ENCODE measurements at places on chromosomes 5 and 9.

DNA sequence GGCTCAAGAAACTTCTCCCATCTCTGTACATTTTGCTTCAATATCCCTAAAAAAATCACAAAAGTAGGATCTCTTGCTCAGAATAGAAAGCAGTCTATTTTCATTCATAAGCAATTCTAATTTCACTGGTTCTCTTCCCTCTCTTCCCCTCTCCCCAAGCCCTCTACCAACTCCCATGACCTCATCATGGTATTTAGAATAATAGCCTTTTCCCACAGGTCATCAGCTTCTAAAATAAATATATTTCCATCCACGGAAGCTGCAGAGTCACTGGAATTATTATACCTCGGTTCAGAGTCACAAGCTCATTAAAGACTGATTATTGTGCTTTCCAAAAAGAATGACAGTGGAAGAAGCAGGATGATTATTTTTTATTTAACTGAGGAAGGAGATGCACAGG lies 84.2 kb upstream of the ADRA1B start:
- H3K4me3 ChIP-seq, result no peak overlapping the region
- H3K27ac ChIP-seq, result no peak overlapping the region
- peaks cover 6% of the 10 kb centered on the region for H3K27me3 ChIP-seq
- no peaks in the 10 kb centered on the region for H3K36me3 ChIP-seq
- DNase-seq, result no peak
- no peaks in the 10 kb centered on the region for H3K4me1 ChIP-seq

- peak overlapping the region; percentile 58 for H3K27ac ChIP-seq
- peaks cover 34% of the 10 kb centered on the region for H3K4me1 ChIP-seq
- peaks cover 7% of the 10 kb centered on the region for H3K36me3 ChIP-seq
- no peaks in the 10 kb centered on the region for H3K27me3 ChIP-seq
- peak overlapping the region; percentile 27 for H3K4me3 ChIP-seq
Observed at GRCh38 chr5:81420039-81420667, 26.2 kb upstream of the ACOT12 start.

DNA sequence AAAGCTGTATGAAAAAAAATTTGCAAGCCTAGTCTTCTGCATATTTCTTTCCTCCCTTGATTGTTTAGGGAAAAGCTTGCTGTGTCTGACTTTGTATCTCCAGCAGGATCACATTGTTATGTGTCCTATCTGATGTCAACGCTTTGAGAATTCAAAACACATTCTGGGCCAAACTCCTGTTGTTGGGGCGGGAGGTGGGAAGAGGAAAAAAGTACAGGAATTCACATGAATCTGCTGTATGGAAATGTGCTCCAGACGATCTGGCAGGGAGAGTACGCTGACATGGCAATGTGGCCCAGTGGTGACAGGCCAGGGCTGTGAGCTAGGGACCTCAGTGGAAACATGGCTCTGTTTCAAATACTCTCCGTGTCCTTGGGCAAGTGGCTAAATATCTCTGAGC lies 87.4 kb upstream of the GNA14 start:
- H3K4me1 ChIP-seq, result peaks cover 5% of the 10 kb centered on the region
- no peaks in the 10 kb centered on the region for H3K27me3 ChIP-seq

GRCh38 chr5:122661496-122662180 lies 113.2 kb upstream of the SNX2 start:
- no peak overlapping the region for H3K27ac ChIP-seq
- no peaks in the 10 kb centered on the region for H3K27me3 ChIP-seq
- no peak overlapping the region for H3K4me3 ChIP-seq
- H3K4me1 ChIP-seq, result no peaks in the 10 kb centered on the region
- no peaks in the 10 kb centered on the region for H3K36me3 ChIP-seq

DNA sequence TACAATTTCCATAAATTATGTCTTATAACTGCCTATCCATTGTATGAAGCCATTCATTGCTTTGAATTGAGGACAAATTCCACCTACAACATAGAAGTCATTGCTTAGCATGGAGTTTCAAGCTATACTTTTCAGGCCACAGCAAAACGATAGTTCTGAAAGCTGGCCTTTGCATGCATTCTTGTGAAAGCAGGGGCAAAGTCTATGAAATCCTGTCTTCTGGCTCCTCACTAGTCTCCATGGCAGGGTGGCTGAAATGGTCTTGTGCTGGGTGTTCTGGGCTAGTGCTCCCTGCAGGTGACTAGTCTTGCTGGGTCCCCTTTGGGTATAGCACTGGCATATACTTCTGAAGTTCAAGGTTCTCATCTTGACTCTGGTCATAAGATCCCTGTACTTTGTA lies 353.9 kb upstream of the ZNF608 start:
- H3K4me3 ChIP-seq, result no peak overlapping the region
- no peaks in the 10 kb centered on the region for H3K4me1 ChIP-seq
- no peak overlapping the region for H3K27ac ChIP-seq
- DNase-seq, result no peak

DNA sequence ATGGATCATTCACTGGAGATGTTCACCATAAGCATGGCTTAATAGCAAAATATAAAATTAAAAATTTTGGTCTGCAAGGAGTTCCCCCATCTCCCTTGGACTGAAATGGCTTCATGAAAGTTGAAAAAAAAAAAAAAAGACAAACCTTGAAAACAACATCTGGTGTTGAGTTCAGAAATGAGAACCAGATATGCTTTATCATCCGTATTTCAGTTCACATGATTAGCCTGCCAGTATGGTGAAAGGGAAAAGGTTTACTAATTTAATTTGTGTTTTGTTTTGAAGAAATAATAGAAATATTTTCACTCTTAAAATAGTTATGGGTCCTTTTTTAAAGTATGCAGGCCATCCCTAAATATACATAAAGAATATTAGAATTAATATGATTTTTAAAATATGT lies 67.8 kb downstream of the TMEM167A start:
- H3K4me1 ChIP-seq, result no peaks in the 10 kb centered on the region
- no peak overlapping the region for H3K27ac ChIP-seq
- no peak overlapping the region for H3K4me3 ChIP-seq
- no peaks in the 10 kb centered on the region for H3K27me3 ChIP-seq
- no peak for DNase-seq

- no peaks in the 10 kb centered on the region for H3K4me1 ChIP-seq
- no peak overlapping the region for H3K4me3 ChIP-seq
- no peak for DNase-seq
- H3K27me3 ChIP-seq, result peaks cover 12% of the 10 kb centered on the region
- H3K36me3 ChIP-seq, result no peaks in the 10 kb centered on the region
Observed at GRCh38 chr9:37625758-37626147, 25.0 kb upstream of the FRMPD1 start.

GRCh38 chr9:6827439-6828145 lies 69.8 kb downstream of the KDM4C start:
- H3K36me3 ChIP-seq, result peaks cover 35% of the 10 kb centered on the region
- H3K4me1 ChIP-seq, result peaks cover 12% of the 10 kb centered on the region
- no peak overlapping the region for H3K4me3 ChIP-seq
- peak; percentile 49 for DNase-seq
- H3K27me3 ChIP-seq, result no peaks in the 10 kb centered on the region

GRCh38 chr5:50978924-50979323 lies 312.5 kb downstream of the PARP8 start:
- DNase-seq, result no peak
- H3K27me3 ChIP-seq, result peaks cover 4% of the 10 kb centered on the region
- H3K27ac ChIP-seq, result no peak overlapping the region
- H3K4me1 ChIP-seq, result no peaks in the 10 kb centered on the region
- no peak overlapping the region for H3K4me3 ChIP-seq

GRCh38 chr5:58849921-58850667 lies 267.2 kb downstream of the RAB3C start:
- peaks cover 12% of the 10 kb centered on the region for H3K27me3 ChIP-seq
- no peak for DNase-seq
- H3K27ac ChIP-seq, result no peak overlapping the region
- H3K36me3 ChIP-seq, result no peaks in the 10 kb centered on the region

GRCh38 chr9:78358329-78359051 lies 61.6 kb downstream of the PSAT1 start:
- H3K4me1 ChIP-seq, result no peaks in the 10 kb centered on the region
- no peak for DNase-seq
- H3K27ac ChIP-seq, result no peak overlapping the region
- H3K27me3 ChIP-seq, result no peaks in the 10 kb centered on the region
- H3K4me3 ChIP-seq, result no peak overlapping the region

GRCh38 chr5:3277590-3278196 lies 317.9 kb upstream of the IRX1 start:
- DNase-seq, result no peak
- H3K27me3 ChIP-seq, result no peaks in the 10 kb centered on the region
- no peak overlapping the region for H3K4me3 ChIP-seq
- H3K36me3 ChIP-seq, result no peaks in the 10 kb centered on the region
- H3K27ac ChIP-seq, result no peak overlapping the region

GRCh38 chr5:168042284-168043068 lies 249.0 kb upstream of the WWC1 start:
- H3K27me3 ChIP-seq, result no peaks in the 10 kb centered on the region
- H3K27ac ChIP-seq, result no peak overlapping the region
- no peaks in the 10 kb centered on the region for H3K36me3 ChIP-seq

GRCh38 chr9:133708246-133709014 lies 29.7 kb downstream of the SARDH start:
- H3K36me3 ChIP-seq, result no peaks in the 10 kb centered on the region
- H3K27ac ChIP-seq, result no peak overlapping the region
- H3K27me3 ChIP-seq, result peaks cover 2% of the 10 kb centered on the region
- H3K4me3 ChIP-seq, result no peak overlapping the region
